IPS DF 6.9 (cell line): ENCODE measurements at places on chromosomes 5 and 9.

DNA sequence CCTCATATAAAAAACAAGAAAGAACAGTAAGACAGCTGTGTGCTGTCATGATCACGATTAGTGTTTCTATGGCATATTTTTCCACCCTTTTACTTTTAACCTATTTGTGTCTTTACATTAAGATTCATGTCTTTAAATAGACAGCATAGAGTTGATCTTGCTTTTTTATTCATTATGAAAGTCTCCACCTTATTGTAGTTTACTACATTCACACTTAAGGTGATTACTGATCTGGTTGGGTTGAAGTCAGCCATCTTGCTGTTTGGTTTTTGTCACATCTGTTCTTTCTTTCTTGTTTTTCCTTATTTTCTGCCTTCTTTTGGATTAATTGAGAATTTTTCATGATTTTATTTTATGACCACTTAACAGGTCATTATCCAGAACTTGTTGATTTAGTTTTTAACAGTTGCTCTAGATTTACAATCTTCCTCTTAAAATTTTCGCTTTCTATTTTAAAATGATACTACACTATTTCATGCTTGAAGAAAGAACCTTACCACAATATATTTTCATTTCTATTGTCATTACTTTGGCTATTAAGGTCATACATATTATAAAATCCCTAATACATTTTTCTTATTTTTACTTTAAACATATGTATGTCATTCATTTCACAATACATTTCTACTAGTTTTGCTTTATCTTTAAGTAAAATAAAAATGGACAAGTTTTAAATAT is 292.5 kb downstream of the SH3GL2 start:
- no peak for DNase-seq

GRCh38 chr9:113660196-113660595 is 196.7 kb downstream of the RGS3 start:
- DNase-seq = no peak

- no peak for DNase-seq
Measured at GRCh38 chr9:13860946-13861640, 452.8 kb downstream of the NFIB start.

DNA sequence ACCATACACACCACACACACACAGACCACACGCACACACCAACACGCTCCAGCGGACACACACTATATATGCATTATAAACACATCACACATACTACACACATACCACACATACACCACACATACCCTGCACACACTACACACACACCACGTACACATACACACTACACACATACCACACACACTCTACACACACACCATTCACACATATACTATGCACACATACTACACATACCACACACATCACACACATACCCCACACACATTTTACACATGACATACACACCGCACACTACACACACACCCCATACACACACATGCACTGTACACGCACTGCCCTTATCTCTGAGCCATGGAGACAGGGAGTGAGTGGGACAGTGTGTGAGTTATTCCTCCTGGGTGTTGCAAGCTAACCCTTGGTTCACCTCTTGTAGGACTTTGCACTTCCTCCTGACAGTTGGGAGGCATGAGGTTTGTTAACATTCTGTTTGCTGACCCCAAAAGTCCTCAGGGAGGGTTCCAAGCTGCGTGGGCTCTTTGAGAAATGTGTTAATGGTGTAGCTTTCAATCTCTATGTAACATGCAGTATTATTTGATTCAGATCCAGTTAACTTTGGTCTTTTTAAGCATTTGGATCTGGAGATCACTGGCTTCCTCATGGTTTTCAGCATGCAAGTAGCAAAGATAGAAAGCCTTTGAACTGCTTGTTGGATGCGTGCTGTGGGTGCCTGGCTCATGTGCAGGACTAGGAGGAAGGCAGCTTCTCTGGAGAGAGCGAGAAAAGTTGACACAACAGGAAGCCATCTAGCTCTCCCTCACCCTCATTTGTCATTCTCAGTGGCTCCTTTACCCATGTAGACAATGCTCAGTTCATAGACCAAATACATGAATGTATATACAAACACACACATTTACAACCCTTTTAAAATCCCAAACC is 13.7 kb downstream of the IL31RA start:
- no peak for DNase-seq

GRCh38 chr9:84478996-84479395 is 138.4 kb upstream of the SLC28A3 start:
- no peak for DNase-seq

DNA sequence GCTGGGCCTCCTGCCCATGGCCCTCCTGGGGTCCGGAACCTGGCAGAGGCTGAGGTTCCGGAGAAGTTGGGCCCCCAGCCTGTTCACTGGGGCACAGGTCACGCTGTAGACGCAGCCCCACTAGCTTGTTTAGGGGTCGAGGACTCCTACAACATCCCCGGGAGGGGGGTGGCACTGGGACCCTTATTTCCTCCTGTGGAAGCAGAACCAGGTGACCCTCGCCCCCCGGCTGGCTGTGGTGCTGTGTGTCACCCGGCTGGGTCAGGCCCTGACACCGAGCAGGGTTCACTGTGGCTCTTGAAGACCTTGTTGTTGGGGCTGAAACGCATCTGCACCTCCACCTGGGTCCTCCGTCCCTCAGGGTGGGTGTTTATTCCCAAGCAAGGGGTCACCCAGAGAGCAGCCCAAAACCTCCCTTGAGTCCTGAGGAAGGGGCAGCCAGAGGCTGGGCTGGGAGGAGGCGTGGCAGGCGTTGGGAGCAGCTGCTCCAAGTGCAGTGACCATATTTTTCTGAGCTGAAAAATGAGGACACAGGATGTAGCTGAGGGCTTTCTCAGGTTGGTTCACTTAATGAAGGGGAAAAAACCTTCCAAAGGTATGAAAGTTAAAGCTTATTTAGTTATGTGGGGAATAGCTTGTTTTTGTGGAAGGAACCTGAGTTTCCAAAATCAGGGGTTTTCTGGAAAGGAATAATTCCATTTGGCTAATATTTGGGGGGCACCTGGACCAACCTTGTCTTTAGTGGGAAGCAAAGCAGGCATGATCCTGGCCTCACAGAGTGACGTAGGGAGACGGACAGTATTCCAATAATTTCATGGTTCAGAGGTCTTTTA is 164.7 kb upstream of the IER5L start:
- no peak for DNase-seq

- DNase-seq = no peak
Measured at GRCh38 chr5:11851416-11851815, 52.8 kb downstream of the CTNND2 start.

GRCh38 chr9:74711341-74711740 is 176.4 kb downstream of the TRPM6 start:
- no peak for DNase-seq

GRCh38 chr5:95237324-95237723 is 47.6 kb downstream of the MCTP1 start:
- no peak for DNase-seq

DNA sequence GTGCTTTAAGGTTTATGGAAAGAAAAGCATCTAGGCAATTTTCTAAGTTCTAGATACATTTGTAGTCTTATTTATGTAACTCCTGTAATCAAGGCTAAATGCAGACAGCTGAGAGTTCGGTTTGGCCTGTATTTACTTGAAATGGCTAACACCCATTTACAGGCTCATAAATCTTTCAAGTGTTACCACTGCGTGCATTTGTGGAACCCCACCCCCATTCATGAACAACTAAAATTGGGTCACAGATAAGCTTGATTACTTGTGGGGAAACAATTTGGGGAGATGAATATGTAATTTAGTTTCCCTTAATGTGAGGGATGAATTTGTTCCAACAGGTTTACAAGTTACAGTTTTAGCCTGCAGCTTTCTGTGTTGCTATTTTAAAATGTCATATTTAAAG is 360.6 kb downstream of the ARRDC3 start:
- DNase-seq = no peak

DNA sequence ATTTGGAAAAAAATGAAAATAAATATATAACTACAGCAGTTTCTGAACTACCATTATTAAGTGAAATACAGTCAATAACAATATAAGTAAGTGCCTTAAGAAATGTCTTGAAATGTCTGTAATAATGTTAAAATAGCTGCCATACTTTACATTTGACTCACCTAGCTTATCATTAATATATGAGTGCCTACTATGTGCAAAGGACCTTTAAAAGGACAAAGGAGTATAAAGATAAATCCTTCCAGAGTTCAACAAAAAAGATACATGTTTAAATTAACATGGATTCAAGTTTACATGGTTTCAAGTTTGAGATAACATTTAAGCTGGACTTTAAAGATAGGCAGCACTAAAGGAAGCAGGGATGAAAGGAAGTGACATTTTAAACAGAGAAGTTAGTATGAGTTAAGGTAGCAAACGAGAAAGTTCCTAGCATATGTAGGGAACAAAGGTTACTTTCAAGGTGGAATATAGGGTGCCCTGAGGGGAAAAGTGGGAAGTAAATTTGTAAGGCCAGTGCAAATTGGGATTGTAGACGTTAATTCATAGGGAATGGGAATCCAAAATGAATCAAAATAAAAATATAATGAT is 8.9 kb downstream of the ITGA1 start:
- DNase-seq = no peak

DNA sequence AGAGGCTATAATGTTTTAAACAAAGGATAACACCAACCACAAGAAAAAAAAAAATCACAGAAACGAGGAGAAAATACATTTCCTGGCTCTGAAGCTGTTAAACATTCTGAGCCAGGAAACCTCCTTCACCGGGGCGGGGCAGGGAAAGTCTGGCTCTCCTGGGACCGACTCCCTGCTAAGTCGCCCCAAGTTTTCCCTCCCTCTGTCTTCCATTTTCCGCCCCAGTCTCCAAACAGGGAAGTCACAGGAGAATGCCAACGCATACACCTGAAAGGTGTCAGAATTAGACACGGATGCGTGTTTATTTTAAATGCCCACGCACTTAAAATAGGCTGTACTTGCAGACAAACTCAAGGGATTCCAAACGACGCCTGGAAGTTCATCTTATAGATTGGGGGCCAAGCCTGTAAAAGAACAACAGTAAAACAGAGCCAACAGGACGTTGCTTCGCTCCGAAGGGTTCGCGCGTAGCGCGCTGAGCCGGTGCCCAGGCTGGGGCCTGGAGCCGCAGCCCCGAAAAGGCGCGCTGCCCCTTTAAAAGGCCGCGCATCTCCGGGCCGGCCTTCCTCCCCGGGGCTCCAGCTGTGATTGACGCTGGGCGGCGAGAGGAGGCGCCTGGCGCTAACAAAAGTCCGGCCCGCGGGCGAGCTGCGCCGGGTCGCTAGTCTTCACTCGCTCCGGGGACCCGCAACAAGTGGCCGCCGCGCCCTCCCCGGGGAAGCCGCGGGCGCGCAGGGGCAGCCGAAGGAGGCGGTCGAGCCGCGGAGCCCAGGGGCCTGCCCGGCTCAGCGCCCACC is at the start of gene FBXL7:
TSS of gene FBXL7 (plus strand) at position 653 of the 797 bp plus-strand sequence.
- DNase-seq = no peak

DNA sequence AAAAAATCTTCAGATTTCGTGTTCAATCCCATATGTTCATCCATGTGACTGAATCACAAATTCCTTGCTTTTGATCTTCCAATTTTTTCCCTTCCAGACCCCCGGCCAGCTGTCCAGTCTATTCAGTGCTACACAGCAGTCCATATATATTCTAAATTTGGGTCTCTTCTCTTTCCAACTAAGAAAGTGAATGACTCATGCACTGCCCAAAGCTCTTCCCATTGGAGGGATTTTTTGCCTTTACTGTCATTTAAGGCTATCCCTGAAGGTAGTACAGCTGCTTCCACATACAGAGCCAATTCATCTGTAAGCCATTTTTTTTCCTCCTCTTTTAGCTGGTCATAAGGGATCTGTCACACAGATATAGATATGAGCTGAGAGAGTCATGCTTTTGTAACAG is 478.3 kb downstream of the DMRT2 start:
- DNase-seq = no peak
